Esophagus squamous epithelium (tissue), 5 donors: ENCODE measurements at places on chromosomes 3 and 15. TPM values are rescaled to one million over a fixed set of nuclear protein-coding genes. Genes with fewer than 3 reads are reported as not detected.

Gene SLC25A20
- total RNA-seq, result 4.2 TPM

Gene CTXN2
- not detected for total RNA-seq

Gene MST1
- 2.3 TPM for total RNA-seq

Gene HYAL1
- total RNA-seq, result 8.9 TPM

Gene FANCD2OS
- total RNA-seq, result not detected

Gene PCOLCE2
- total RNA-seq, result 2.3 TPM

Gene GOLGA8G
- total RNA-seq, result not detected

Gene CP
- total RNA-seq, result 0.97 TPM

Gene MUC13
- total RNA-seq, result not detected

Gene RASGRF1
- 0.23 TPM for total RNA-seq

Gene GNAT1
- total RNA-seq, result not detected

Gene FEZF2
- total RNA-seq, result not detected

Gene RGMA
- 68.9 TPM for total RNA-seq

Gene NOX5
- total RNA-seq, result 1.5 TPM

Gene SNURF
- 0.61 TPM for total RNA-seq

Gene CHRNA3
- not detected for total RNA-seq

Gene MYH15
- total RNA-seq, result not detected

Gene NR2F2
- total RNA-seq, result 6.5 TPM

Gene WDR93
- total RNA-seq, result not detected

Gene ZFYVE19
- 24.6 TPM for total RNA-seq

Gene ZNF860
- total RNA-seq, result 7.2 TPM

Gene IL17RE
- 15.3 TPM for total RNA-seq

Gene TM6SF1
- 3.4 TPM for total RNA-seq

Gene ARID3B
- total RNA-seq, result 5.3 TPM

Gene GTPBP8
- 21.7 TPM for total RNA-seq

Gene GOLGA6L7
- total RNA-seq, result not detected

Gene DISP2
- under 0.01 TPM for total RNA-seq

Gene ELL3
- total RNA-seq, result 16.9 TPM

Gene TICRR
- 11.2 TPM for total RNA-seq

Gene IGSF11
- total RNA-seq, result 0.09 TPM

Gene CHSY1
- 8.8 TPM for total RNA-seq

Gene DPPA2
- not detected for total RNA-seq

Gene STRIT1
- total RNA-seq, result not detected

Gene CSTA
- 2,581 TPM for total RNA-seq

Gene SIDT1
- total RNA-seq, result 4.2 TPM
